ENCODE measurements at places on chromosomes 1 and 21.

- peak; percentile 69 for DNase-seq
Observed at GRCh38 chr1:206905295-206906164, 8.3 kb downstream of the IL24 start.

DNA sequence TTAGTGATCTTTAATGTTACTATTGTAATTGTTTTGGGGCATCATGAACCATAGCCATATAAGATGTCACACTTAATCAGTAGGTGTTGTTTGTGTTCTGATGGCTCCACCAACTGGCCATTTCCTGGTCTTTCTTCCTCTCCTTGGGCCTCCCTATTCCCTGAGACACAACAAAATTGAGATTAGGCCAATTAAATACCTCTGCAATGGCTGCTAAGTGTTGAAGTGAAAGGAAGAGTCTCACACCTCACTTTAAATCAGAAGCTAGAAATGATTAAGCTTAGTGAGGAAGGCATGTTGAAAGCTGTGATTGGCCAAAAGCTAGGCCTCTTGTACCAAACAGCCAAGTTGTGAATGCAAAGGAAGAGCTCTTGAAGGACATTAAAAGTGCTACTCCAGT is 30.7 kb downstream of the PPP2R5A start:
- DNase-seq = no peak

DNA sequence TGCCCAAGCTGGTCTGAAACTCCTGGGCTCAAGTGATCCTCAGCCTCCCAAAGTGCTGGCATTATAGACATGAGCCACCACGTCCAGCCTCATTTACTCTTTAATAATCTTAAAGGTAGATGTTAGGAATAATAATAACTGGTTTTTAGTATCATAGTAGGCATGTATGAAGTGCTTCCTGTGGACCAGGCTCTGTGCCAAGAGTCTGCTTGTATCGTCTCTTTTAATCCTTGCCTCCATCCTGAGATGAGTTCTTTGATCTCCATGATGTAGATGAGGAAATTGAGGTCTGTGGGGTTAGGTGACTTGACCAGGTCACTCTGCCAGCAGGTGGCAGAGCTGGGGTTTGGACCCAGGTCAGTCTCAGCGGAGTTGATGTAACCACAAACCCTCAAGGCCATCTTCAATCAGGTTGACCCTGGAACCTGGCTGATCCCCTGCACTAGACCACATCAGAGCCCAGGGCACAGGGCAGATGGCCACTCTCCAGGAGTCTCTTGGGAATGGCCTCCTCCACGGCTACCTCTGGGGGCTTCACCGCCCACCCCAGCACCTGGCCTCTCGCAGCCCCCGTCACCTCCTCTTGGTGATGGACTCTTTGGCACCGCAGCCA is 11.3 kb downstream of the EFHD2 start:
- DNase-seq = no peak

- no peak for DNase-seq
Observed at GRCh38 chr1:160414881-160415280, 14.5 kb downstream of the VANGL2 start.

- no peak for DNase-seq
Observed at GRCh38 chr1:64084451-64084850, 119.0 kb upstream of the UBE2U start.

DNA sequence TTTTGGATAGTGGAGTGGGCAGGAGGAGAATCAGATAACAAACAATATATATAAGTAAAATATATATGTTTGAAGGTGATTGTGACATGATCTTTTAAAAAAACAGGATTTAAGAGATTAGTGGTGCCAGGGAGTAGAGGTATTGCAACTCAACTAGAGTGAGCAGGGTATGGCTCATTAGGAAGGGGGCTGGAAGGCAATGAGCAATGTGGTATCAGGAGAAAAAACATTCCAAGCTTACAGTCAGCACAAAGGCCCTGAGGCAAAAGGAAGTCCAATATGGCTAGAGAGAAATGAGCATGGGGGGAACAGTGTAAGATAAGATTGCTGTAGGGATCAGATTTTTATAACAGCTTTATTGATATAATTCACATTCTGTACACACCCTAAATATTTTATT is 5.3 kb upstream of the GADD45A start:
- DNase-seq = no peak

- no peak for DNase-seq
Observed at GRCh38 chr1:221806236-221806635, 64.3 kb upstream of the DUSP10 start.

GRCh38 chr1:101290922-101291561 is 54.2 kb downstream of the S1PR1 start:
- DNase-seq = no peak

GRCh38 chr1:195188821-195189220 is 1419.4 kb downstream of the KCNT2 start:
- DNase-seq = no peak

DNA sequence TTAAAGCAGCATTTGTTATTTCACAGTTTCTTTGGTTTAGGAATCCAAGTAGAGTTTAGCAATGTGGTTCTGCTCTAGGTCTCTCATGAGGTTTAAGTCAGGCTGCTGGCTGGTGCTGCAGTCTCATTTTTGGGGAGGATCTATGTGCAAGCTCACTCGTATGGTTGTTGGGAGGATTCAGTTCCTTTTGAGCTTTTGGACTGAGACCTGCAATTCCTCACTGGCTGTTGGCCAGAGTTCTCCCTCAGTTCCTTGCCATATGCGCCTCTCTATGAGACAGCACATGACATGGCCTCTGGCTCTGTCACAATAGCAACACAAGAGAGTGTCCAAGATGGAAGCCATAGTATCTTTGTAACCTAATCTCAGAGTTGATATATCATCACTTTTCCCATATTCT is 91.0 kb downstream of the OLFML2B start:
- no peak for DNase-seq

GRCh38 chr1:60950224-60951063 is 131.9 kb upstream of the NFIA start:
- DNase-seq = no peak

- DNase-seq = no peak
Observed at GRCh38 chr1:25520446-25521061, 22.9 kb upstream of the LDLRAP1 start.

DNA sequence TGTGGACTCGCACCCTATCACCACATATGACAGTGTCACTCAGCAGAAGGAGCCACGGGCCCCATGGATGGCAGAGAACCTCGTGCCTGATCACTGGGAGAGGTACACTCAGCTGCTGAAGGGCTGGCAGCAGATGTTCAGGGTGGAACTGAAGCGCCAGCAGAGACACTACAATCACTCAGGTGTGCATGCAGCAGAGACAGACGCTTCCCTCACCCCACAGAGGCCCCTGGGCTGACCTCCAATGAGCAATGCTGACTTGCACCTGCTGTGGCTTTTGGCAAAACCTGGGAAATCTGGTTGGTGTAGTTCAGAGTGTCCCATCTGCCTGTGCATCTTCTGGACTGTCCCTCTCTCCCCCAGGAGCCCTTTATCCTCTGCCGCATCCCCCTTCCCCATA is 51.9 kb downstream of the KIAA1614 start:
- no peak for DNase-seq

DNA sequence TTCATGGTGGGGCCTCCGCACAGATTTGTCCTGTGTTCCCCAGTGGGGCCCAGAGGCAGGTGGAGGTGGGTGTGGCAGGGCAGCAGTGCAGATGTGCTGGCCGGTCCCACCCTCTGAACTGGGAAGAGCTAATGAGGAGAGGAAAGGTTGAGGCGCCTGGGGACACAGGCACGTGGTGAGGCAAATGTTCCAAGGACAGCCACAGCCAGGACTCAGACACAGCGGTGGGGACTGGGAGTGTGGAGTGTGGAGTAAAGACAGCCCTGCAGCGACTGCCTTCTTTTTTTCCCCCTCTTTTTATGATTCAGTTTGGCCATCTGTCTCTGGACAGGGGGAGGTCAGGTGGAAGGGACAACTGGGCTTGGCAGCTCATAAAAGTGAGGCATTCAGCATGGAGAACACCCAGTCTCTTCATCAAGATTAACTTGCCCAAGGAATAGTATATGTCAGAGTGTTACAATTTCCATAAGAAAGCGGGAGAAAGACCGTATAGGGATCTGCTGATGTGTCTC is 104.2 kb upstream of the GCLM start:
- DNase-seq = no peak
